ENCODE measurements at places on chromosomes 3 and 15. TPM values are rescaled to one million over a fixed set of nuclear protein-coding genes. Genes with fewer than 3 reads are reported as not detected.

ZFYVE19 gene
- polyA plus RNA-seq: 37.8 TPM

RPP14 gene
- 9.7 TPM for polyA plus RNA-seq

SYNPR gene
- not detected for polyA plus RNA-seq

ABHD17C gene
- 9.2 TPM for polyA plus RNA-seq

TTLL13 gene
- polyA plus RNA-seq: 0.06 TPM

UBAP1L gene
- 1.8 TPM for polyA plus RNA-seq

SMCO1 gene
- polyA plus RNA-seq: not detected

ATG3 gene
- polyA plus RNA-seq: 38.8 TPM

GRCh38 chr15:44595246-44595645 lies 58.3 kb downstream of the EIF3J start:
- no peak for DNase-seq

DNA sequence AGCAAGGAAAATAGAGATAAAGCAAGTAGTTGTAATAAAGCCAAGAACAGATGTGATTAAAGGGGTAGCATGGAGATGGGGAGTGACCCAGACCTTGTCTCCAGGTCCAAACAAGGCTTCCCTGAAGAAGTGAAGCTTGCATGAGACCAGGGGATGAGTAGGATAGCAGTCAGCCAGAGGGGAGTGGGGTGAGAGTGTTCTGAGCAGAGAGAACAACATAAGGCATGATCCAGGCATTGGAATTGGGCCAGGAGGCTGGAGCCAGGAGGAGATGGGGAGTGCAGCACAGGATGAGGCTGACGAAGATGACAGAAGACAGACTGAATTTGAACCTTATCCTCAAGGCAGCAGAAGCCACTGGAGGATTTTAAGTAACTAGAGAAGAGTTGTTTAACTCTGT lies 7.2 kb downstream of the TMOD2 start:
- peak; percentile 70 for DNase-seq

GRCh38 chr3:178989821-178990220 lies 81.8 kb downstream of the ZMAT3 start:
- no peak for DNase-seq

GRCh38 chr3:138477801-138478200 lies 43.4 kb downstream of the ESYT3 start:
- DNase-seq: no peak

- DNase-seq: no peak
These were observed 148.4 kb downstream of the CNTN4 start for GRCh38 chr3:2246873-2247648.

GRCh38 chr15:63530235-63530634 lies 25.8 kb downstream of the USP3 start:
- no peak for DNase-seq

DNA sequence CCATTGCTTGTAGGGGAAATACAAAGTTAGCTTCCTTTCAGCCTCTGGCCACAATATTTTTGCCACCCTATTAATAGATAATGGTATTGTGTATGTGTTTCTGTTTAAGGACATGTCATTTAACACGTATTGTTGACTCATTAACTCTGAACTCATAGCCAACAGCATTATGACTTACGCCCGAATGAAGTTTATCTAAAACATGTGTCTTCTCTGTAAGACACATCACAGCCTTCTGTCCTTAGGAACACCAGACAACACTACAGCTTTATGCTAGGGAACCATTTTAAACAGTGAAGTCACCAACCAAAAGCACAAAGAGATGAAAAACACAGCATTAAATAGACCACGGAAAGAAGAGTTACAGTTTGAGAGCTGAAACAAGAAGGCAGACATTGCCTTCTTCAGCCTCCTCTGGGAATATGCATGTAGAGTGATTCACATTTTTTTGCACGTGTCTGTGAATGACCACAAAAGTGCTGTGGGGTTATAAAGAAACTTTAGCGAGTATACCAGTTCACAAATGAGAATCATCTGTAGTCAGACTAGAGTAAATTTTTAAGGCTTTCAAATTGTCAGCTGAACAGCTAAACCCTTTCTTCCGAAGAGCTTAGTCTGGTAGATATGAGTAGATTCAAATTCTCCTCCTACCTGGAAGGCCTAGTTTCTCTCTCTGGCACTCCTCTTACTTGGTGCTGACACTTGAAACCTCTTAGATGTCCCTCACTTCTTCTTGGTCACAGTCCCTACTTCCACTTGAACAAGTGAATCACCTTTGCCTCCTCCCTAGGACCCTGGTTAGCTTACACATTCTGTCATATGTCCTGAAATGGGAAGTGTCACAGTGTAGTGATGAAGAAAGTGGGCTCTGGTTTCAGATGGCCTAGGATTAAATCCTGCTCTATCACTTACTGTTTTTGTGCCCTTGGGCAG lies 32.2 kb downstream of the MCTP2 start:
- no peak for DNase-seq

DNA sequence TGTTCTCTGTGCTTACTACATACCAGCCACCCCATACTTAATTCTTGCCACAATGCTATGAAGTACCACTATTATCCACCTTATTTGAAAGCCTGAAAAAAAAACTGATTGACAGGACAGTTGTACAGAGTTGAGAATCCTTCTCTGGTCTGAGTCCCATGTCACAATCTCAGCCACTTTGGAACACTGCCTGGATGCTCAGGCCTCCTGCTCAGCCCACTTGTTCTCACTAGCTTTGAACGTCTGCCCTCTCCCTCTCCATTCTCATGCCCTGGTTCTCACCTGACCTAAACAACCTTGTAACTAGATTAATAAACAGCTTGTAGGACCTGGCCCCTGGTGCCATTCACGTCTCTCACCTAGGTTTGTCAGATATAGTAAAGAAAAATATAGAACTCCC lies 53.9 kb downstream of the TRIM69 start:
- DNase-seq: no peak

GRCh38 chr15:34011481-34011880 lies 27.5 kb downstream of the AVEN start:
- DNase-seq: no peak

- DNase-seq: no peak
These were observed 755.3 kb upstream of the ARPP21 start for GRCh38 chr3:34884007-34884406.

GRCh38 chr15:90294601-90295269 lies 29.3 kb downstream of the NGRN start:
- DNase-seq: no peak

GRCh38 chr15:65792138-65792987 lies at the start of gene DENND4A:
Gene DENND4A (minus strand): TSS chr15:65792293. CDS start chr15:65756450, 35,843 bp downstream.
- DNase-seq: peak; percentile 95
